Ureter (tissue), 1 donor: ENCODE measurements at places on chromosomes 12 and 14. TPM values are rescaled to one million over a fixed set of nuclear protein-coding genes. Genes with fewer than 3 reads are reported as not detected.

FKBP4 gene
- total RNA-seq: 115 TPM

VWF gene
- 173 TPM for total RNA-seq

MED6 gene
- 37.7 TPM for total RNA-seq

TGM1 gene
- 7.7 TPM for total RNA-seq

TSPAN19 gene
- not detected for total RNA-seq

KLRG1 gene
- total RNA-seq: 2.4 TPM

BIN2 gene
- 5.0 TPM for total RNA-seq

DNA sequence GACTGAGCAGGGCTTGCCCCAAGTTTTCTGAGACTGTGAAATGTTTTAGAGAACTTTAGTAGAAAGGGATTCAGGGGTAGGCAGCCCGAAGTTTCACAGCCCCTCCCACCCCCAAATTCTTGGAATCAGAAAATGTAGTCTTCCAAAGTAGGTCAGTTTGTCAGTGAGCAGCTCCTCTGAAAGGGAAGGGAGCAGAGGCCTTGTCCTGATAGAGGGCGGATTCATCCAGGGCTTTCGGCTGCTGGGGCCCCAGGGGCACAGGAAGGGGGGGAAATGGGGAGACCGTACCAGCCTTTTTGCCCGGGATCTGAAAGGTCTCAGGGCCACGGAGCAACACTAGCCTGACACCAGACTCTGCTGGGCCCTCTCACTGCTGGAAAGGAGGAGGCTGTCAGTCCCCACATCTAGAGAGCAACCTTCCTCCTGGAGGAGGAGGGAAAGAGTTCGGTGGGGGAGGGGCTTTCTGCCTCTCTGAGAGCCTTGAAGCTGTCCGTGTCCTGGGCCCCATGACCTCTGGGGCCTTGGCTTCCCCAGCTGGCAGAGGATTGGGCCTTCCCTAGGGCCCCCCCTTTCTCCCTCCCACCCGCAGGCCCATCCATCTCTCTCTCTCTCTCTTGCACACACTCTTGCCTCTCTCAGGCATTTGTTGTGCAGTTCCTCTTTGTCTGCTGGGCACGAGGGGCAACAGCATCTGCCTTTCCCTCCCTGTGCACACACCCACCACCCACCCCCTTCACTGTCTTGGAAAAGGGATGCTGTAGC is at the start of gene IKZF4:
TSS of gene IKZF4 (plus strand) at position 621 of the 762 bp plus-strand sequence. CDS start 451 bp downstream, outside the sequence.
- peak; percentile 68 for DNase-seq

DNA sequence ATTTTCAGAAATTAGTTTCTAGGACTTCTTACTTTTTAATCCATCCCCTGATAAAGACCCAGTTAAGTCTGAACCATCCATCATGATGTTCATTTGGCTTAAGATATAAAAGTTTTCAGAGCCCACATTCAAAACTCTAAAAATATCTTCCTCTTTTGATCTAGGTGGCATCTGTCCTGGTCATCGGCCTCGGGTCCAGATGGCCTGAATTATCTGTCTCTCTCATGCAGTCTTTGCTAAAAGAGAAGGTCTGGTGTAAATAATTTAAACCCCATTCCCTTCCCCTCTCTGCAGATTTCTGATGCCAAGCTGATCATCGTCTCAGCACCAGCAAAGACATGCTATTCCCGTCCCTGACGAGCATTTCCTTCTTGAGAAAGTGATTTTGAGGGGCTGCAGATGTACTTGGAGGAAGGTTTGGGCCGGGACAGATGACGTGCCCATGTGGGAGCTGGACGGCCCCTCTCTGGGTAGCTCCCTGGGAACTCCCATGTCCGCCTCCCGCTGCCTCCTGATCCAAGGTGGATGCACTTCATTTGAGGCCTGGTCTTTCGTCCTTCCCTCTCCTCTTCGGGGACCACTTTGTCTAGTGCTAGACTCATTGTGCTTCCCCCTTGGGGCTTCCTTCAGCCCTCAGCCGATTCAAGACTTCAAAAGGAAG is 173.0 kb upstream of the PRMT8 start:
- no peak for DNase-seq

DNA sequence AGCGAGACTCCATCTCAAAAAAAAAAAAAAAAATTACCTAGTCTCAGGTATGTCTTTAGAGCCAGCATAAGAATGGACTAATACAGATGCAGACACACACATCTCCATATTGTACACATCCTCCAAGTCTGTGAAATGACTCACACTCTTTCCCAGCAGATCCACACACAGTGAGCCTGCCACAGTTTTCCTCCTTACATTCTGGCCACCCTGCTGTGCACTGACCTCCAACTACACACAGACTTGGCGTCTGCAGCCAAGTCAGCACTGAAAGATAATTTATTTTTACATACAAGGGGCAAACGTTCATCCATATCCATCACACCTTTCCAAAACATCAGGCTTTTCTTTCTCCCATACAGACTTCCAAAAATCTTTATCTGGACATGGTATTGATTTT is 115.9 kb downstream of the SLC25A21 start:
- DNase-seq: no peak

- no peak for DNase-seq
Observed at GRCh38 chr12:104490186-104490585, 33.4 kb downstream of the CHST11 start.

GRCh38 chr12:11689591-11690186 is 40.2 kb downstream of the ETV6 start:
- no peak for DNase-seq

DNA sequence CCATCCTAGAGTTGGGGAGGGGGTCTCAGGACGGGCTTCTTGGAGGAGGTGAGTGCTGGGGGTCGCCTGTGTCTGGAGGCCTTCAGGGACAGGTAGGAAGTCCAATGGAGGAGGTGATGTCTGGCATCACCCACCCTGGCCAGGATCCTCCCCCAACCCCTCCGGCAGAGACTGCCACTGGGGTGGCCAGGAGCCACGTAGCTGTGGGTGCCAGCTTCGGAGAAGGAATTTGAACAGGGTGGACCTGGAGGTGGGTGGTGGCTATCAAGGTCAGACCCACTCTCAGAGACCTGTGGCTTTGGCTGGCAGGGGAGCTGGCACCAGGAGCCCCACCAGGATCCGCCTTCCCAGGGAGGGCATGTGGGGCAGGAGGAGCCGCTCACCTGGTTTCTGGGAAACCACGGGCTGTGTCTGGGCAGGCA is 9.1 kb downstream of the CEP170B start:
- DNase-seq: no peak

- DNase-seq: no peak
Observed at GRCh38 chr12:75825686-75826085, 205.9 kb downstream of the PHLDA1 start.

GRCh38 chr14:56422221-56422620 is 157.4 kb upstream of the TMEM260 start:
- no peak for DNase-seq

GRCh38 chr12:46944088-46944487 is 118.3 kb upstream of the SLC38A4 start:
- DNase-seq: no peak

- DNase-seq: no peak
Observed at GRCh38 chr12:58847901-58848600, 72.3 kb downstream of the LRIG3 start.
